Esophagus muscularis mucosa (tissue), 4 donors: ENCODE measurements at places on chromosomes 5 and 9. TPM values are rescaled to one million over a fixed set of nuclear protein-coding genes. Genes with fewer than 3 reads are reported as not detected.

GRCh38 chr5:135095871-135096270 is 61.8 kb upstream of the PITX1 start:
- no peak for DNase-seq

DNA sequence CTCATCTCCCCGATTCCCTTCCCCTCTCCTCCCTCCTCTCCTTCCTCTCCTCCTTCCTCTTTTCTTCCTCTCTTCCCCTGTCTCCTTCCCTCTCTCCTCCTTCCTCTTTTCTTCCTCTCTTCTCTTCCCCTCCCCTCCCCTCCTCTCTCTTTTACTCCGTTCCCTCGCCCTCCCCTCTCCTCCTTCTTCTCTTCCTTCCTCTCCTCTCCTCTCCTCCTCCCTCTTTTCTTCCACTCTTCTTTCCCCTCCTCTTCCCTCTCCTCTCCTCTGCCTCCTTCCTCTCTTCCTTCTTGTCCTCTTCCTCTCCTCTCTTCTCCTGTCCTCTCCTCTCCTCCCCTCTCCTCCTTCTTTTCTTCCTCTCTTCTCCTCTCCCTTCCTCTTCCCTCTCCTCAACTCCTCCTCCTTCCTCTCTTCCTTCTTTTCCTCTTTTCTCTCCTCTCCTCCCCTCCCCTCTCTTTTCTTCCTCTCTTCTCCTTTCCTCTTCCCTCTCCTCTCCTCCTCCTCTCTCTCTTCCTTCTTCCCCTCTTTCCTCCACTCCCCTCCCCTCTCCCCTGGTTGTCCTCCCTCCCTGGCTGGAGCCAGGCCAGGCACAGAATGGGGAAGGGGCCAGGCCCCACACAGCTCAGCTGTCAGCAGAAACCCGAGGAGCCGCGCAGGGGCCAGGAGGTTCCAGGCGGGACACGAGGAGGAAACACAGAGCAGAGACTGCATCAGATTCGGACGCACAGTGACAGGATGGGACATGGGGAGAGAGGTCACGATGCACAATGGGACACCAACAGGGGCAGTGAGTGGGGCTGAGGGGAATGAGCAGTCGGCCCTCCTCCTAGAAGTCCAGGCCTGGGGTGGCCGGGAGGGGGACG is 48.0 kb downstream of the CAMK2A start:
- DNase-seq: no peak

DNA sequence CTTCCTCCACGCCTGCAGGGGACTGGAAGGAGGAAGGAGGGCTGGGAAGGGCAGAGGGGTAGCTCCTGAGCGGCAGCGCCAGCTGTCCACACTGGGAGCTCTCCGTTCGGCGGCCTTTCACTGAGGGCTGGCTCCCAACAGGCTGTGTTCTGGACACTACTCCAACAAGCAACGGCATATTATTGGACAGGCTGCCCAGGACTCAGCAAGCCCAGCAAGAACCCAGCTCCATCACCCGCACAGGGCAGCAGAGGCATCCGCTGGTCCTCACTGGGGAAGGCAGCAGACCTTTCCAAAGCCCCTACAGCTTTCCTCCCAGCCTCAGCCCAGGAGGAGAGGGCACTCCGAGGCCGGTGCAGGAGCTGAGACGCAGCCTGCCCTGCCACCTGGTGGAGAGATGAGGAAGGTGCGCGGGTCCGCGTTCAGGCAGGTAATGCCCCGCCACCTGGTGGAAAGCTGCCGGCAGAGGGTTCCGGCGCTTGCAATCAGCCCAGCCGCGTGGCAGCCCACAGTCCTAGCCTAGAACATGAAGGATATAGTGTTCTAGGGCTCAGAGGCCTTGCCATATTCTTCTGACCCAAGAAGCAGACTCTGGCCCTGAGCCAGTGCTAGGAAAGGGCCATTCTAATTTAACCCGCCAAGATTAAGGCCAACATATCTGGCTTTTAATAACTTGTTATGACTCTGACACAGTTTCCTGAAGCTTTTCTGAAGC is 74.4 kb downstream of the NRG2 start:
- peak; percentile 92 for DNase-seq

The ZDHHC11 gene
- total RNA-seq: 4.3 TPM

- no peak for DNase-seq
These were observed 439.4 kb upstream of the ZNF462 start for GRCh38 chr9:106423575-106423974.

The LCN9 gene
- total RNA-seq: not detected

GRCh38 chr5:179137643-179138567 is 77.7 kb downstream of the ZNF354C start:
- DNase-seq: no peak

DNA sequence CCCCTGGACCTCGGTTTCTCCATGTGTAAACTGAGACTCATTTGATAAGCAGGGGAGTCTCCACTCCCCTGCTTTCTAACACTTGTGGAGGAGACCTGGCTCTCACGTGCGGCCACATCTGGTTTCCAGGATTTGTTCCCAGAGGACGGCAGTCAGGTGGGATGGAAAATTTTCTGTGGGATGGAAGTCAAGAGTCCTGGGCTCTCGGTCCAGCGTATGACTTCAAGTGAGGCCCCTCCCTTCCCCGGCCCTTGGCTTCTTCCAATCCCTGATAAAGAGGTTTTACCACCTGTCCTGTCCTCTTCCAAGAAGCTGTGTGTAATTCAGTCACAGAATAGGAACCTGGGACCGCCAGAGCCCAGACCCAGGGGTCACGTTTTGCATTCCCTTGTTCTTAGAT is 35.0 kb downstream of the TMOD1 start:
- DNase-seq: no peak

DNA sequence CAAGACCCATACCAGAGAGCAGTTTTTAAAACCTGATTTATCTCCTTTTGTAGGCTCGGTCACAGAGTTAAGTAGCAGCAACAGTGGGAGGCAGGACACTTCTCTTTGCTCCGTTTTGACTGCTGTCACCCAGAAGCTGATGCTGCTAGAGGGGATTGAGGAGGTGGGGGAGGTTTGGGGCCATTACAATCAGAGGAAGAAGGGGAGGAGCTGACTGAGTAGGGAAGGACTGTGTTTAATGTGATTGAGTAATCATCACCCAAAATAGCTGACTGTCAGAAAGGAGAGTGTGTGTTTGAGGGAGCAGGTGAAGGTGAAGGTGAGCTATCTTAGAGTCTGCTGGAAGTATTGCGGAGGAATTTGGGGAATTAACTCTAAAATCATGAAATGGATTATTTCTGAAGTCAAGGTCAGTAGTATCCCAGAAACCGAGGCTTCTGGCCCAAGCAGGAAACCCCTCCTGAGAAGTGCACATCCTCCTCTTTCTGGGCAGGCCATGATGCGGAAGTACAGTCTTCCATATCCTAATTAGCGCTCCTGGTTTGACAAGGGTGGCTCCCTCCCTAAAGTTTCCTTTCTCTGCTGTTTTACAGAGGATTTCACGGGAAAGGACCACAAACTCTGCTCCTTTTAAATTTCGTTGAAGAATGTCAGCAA is 214.9 kb downstream of the PLK2 start:
- DNase-seq: no peak

- DNase-seq: no peak
These were observed 74.6 kb downstream of the DOCK2 start for GRCh38 chr5:169711551-169712225.

The EIF4E1B gene
- total RNA-seq: not detected

The COL23A1 gene
- 1.5 TPM for total RNA-seq
